ACHN (cell line): ENCODE measurements at places on chromosomes 6 and 20.

DNA sequence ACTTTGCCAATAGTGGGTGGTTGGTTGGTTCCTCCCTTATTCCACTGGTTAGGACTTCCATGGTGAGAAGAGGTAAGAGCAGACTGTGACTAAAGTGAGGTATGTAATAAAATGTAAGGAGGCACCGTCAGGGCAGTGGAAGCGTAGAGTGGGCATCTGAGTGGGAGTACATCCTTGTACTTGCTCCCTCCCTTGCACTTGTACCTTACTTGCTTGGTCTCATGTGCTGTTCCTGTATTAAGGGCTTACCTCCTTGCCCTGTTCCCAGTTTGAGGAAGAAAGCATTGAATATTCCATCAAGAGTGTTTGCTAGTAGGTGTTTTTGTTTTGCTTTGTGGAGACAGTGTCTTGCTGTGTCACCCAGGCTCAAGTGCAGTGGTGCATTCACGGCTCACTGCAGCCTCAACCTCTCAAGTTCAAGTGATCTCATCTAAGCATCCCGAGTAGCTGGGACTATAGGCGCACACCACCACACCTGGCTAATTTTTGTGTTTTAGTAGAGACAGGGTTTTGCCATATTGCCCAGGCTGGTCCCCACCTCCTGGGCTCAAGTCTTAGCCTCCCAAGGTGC lies 25.5 kb downstream of the AMD1 start:
- DNase-seq, result no peak

DNA sequence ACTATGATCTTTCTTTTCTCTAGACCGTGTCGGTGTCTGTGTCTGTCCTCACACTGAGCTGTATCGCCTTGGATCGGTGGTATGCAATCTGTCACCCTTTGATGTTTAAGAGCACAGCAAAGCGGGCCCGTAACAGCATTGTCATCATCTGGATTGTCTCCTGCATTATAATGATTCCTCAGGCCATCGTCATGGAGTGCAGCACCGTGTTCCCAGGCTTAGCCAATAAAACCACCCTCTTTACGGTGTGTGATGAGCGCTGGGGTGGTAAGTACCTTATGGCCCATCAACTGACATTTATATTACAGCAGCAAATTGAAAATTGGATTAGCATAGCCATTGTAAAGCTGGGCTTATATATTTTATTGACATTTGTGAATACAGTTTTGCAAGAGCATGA lies 72.2 kb upstream of the GFRAL start:
- no peak for DNase-seq

DNA sequence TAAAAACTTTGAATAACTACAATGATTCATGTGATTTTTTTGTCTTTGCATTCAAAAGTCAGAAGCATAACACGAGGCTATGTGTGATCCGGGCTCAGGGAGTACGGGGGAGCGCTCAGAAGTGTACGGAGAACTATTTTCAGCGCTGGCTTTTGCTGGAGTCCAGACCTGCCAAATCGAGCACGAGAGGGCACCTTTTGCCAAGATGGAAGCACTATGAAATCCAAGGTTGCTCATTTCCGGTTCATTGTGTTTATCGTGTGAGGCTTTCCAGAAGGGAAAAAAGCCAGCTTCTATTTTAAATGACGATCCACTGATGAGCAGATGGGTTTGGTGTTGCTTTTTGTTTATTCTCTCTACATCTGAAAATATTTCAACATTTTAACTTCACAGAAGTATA lies 11.3 kb downstream of the RAMACL start:
- DNase-seq, result no peak

DNA sequence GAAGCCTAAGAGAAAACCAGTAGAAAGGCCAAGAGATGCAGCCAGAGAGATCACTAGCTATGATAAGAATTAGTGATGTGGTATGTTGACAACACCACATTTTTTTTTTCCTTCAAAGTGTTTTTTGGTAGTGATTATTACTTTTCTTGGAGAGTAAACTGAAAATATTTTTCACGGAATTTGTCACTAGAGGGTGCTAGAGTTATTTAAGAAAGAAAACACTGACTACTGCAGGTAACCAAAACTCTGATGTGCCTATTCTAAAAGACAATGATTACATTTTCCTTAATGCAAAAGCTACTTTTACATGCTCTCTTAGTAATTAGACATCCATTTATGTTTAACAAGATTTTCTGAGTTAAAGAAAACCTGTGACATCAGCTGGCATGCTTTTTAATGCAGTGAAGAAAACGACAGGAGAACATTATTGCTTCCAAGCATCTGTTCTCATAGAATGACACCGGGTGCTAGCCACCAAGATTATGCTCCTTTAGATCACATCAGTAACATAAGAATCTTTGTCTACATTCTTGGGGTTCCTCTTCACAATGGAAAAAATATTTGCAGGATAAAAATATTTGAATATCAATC lies 28.8 kb downstream of the RWDD2A start:
- DNase-seq, result peak; percentile 49

GRCh38 chr6:138963531-138963930 lies 24.5 kb downstream of the REPS1 start:
- no peak for DNase-seq
